ENCODE measurements at places on chromosomes 2 and 18. TPM values are rescaled to one million over a fixed set of nuclear protein-coding genes. Genes with fewer than 3 reads are reported as not detected.

DNA sequence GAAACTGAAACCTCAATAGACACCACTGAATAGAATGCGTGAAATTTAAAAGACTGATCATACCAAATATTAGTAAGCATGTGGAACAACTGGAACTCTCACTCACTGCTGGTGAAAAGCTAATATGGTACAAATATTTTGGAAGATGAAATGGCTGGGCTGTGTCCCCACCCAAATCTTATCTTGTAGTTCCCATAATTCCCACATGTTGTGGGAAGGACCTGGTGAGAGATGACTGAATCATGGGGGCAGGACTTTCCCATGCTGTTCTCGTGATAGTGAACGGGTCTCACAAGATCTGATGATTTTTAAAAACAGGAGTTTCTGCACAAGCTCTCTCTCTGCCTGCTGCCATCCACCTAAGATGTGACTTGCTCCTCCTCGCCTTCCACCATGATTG, 32.0 kb upstream of the MYCN start:
- DNase-seq, result no peak

DNA sequence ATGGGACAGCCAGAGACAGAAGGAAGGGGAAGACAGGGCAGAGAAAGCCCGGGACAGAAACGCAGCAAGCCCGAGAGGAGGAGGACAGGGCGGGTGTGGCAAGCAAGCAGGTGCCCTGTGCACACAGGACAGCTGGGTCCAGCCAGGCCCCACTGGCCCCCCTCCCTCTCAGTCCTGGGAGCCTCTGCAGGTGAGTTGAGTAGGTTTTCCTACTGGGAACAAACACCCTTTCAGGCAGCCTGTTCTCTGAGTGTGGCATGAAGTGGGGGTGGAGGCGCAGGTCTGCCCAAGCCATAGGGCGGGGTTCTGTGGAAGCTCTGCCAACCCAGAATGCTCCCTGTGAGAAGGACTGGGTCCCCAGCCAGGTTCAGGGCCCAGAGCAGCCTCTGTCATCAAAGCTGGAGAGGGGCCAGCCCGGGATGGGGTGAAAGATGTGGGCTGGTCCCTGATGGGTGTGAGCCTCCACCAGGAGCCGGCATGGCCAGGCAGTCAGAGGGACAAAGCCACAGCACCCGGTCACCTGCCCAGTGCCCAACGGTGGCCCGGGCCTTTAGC, 129.4 kb downstream of the TFCP2L1 start:
- DNase-seq, result no peak

DNA sequence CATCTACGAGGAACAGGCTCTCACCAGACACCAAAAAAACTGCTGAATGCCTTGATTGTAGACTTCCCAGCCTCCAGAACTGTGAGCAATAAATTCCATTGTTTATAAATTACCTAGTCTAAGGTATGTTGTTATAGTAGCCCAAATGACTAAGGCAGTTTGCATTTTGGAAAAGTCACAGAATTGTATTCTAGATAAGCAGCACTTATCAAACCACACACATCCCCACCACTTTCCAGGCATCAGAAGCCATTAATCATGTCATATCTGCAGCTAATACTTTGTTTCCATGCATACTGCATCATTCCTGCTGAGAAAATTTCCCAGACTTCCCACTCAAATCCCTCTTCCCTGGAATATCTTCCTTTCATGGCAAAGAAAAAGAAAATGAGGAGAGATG, 187.2 kb downstream of the INO80D start:
- DNase-seq, result no peak

GRCh38 chr2:106201661-106202060, 7.6 kb upstream of the UXS1 start:
- no peak for DNase-seq

DNA sequence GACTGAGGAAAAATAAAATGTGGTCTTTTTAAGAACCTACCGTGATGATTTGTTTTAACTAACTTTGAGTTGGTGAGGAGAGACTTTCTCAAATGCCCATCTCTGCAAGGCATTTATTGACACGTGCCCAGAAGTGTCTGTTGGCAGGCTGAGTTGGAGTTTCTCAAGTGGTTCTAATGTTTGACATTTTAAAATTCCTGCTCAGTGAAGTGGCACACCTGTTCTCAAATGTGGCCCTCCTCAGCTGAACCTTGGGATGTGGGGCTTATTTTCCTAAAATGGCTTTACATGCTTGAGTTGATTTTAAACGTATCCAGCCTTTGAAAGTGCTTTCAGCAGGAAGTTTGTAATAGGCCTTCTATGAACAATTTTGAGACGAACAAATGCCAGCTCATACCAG, 876 bp upstream of the CAVIN2 start:
- no peak for DNase-seq

- DNase-seq, result no peak
Measured at GRCh38 chr18:66582211-66582610, 21.7 kb downstream of the CDH19 start.

DNA sequence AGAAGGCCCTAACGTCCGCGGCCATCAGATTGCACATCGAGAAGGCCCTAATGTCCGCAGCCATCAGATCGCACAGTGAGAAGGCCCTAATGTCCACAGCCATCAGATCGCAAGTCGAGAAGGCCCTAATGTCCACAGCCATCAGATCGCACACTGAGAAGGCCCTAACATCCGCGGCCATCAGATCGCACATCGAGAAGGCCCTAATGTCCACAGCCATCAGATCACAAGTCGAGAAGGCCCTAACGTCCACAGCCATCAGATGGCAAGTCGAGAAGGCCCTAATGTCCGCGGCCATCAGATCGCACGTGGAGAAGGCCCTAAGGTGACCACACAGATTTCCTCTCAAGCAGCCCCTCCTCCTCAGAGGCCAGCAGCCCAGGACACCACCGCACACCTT, 193.2 kb upstream of the PXDN start:
- DNase-seq, result no peak

DNA sequence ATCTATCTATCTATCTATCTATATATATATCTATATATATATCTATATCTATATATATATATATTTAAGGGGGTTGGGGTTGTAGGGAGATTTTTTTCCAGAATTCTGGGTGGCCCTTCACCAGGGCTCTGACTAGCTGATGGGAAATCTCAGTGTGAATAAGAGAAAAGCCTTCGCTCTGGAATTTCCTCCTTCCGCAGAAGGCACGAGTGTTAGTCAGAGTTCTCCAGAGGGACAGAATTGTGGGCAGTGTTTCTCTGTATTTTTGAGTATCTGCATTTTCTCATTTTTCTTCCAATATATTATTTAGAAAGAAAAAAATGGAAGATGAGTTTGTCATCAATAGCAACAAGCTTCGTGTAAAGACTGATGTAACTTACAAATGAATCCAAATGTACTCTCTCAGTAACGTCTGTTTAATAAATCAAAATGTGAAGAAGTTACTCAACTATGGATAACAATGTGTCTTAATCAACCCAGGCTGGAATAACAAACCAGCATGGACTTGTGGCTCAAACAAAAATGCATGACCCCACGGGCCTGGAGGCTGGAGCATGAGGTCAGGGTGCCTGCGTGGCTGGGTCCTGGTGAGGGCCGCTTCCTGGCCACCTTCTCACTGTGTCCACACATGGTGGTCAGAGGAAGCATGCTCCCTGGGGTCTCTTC, 10.6 kb upstream of the SNTG2 start:
- no peak for DNase-seq

- no peak for DNase-seq
Measured at GRCh38 chr18:49645841-49646351, 84.0 kb downstream of the LIPG start.

- DNase-seq, result peak; percentile 72
Measured at GRCh38 chr18:77671456-77672167, 422.0 kb downstream of the GALR1 start.

DNA sequence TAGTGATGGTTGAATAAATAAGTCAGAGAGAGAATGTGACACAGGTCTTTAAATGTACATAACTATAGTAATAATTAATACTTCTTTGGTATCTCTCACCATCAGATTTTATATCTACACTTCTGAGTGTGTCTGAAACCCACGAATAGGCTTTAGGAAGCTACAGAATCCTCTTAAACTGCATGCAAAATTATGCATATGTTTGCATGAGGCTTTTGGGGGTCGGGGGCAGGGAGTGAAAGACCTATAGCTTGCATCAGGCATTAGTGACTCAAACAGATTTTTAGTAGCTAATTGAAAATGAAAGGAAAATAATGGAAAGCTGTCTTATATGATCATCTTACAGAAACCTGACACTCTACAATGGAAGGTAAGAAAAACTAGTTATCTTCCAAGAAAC, 14.9 kb downstream of the LRPPRC start:
- DNase-seq, result no peak

The IL36A gene
- total RNA-seq, result not detected

The B3GNT7 gene
- 1.5 TPM for total RNA-seq

The RNU2-63P gene
- total RNA-seq, result not detected
